NCI-H1105 (cell line): ENCODE measurements at places on chromosomes 1 and 21.

DNA sequence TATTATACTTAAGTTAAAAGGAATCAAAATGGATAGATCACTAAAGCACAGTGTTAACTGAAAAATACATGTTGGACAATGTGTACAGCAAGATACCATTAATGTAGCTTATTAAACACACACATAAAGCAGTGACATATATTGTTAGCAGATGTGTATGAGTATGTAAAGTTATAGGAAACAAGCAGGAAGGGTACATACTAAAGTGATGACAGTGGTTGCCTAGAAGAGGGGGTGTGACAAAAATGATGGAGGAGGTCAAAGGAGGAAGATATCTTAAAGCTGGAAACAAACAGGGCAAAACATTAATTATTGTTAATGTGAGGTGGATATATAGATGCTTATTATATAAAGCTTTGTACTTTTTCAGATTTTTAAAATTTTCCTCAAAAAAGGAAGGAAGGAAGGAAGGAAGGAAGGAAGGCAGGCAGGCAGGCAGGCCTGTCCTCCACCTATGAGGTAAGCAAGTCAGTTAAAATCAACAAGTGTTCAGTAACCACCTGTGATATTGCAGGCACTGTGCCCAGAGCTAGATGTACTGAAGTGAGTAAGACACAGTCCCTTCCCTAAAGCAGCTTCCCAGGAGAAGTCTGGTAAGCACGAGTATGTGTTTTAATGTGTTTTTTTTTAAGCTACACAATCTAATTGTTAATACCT, 252.9 kb upstream of the NR5A2 start:
- peak; percentile 5 for DNase-seq

GRCh38 chr1:55065648-55066047, 26.3 kb downstream of the PCSK9 start:
- no peak for DNase-seq

DNA sequence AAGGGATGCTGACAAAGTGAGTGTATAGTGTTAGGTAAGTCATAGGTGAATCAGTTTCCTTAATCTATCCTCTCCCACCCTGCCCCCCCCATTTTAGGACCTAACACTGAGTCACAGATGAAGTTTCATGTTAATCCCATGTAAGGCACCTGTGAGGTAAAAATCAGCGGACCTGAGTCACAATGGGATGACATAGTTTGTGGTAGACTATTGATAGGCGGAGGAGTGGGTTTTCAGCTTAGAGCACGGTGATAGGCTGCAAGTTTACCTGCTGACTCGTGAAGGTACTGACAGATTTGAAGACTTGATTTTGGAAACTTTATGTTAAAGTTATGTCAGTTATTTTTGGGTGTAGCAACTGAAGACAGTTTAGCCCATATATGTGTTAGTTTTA, 1.7 kb downstream of the TOR1AIP1 start:
- DNase-seq = peak; percentile 7

DNA sequence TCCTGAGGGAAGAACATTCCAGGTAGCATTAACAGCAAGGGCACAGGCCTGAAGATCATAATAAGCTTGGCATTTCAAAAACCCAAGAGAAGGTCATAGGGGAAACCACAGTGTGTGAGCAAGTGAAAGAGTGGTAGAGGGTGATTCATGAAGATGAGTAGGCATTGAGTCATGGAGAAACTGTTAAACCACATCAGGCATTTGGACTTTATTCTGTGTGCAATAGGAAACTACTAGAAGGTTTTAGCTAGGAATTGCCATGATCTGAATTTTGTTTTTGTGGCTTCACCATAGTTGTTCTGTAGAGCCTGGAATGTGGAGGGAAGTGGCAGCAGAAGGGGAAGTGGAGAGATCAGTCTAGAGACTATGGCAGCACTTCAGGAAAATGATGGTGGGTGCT, 359.0 kb upstream of the PTBP2 start:
- DNase-seq = no peak

DNA sequence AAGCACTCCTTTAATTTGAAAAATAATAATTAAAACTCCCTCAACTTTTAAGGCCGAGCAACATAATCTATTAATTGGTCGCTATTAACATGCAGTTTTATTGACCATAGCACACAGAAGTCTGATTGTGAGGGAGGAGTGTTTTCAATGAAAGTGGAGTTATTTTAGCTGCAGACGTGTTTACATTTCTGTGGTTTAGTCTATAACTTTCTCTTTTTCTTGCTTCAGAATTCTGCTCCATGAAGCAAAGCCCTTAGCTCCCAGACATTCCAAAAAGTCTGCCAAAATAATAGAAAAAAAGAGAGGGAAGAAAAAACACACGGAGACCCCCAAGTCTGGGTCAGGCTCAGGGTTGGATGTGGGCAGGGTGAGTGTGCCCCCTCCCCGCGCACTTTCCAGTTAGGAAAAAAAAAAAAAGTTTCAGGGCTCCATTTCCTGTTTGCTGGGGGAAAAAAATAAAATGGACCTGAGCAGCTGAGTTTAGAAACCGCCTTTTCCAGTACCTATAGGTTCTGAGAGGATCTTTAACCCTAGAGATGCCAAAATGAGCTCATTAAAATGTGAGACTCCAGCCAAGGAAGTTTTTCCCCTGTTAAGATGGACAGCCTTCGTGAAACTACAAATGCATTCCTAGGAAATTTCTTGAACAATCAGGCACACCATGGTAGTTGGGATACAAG, 143.7 kb upstream of the ETS2 start:
- DNase-seq = no peak

GRCh38 chr1:189662190-189662589, 815.5 kb downstream of the BRINP3 start:
- DNase-seq = no peak

DNA sequence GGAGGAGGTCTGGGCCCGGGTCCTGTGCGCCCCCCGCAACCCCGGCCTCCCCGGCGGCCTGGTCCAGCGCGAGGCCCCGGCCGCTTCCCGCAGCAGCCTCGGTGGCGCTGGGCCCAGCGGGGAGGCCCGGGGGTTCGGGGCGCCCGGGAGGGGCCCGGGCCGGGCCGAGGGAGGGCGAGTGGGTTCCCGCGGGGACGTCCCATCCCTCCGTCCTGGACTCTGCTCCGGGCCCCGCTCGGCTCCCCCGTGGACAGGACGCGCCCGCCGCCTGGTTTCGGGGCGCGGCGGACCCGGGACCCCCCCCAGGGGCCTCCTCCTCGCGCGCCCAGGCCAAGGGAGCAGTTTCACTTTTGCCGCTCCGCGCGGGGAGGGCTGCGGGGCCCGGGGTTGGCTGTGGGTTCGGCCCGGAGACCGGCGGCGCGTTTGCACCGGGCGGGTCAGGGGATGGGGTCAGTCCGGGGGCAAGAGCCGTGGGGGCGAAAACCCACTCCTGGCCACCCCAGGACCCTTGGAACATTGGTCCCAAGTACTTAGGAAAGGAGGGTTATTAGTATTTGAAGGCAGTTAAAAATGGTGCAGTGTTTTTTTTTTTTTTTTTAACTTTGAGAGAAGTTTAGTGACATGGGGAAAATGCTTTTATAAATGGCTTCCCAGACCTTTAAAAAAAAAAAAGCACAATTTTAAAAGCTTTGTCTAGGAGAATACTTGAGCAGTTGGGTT, 677 bp downstream of the AGPAT3 start:
- no peak for DNase-seq

- DNase-seq = no peak
Observed at GRCh38 chr1:86845514-86845913, 68.4 kb downstream of the SELENOF start.

DNA sequence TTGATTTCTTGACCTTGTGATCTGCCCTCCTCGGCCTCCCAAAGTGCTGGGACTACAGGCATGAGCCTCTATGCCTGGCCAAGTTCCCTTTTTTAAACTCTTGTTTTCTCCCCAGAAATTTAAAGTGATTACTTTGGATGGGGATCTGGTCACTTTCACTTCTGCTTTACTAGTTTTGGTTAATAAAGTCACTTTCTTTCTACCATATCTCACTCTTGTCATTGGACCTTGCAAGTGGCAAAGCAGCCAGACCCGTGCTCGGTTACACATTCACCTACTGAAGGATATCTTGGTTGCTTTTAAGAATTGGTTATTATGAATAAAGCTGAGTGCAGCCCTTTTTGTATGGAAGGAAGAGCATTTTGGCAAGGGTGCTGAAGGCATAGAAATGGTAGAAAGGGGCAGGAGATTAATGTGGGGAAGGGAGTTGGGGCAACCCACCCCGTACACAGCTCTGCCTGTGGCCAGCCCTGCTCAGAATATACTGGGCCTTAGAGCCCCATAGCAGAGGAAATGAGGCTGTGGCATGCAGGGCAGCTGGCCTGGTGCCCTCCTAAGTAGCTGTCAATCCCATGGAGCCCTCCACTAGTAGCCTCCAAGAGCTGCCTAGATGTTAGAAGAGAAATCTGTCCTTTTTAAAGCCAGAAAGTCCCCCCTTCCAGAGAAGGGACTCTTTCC, 40.7 kb downstream of the CD2 start:
- DNase-seq = no peak

- DNase-seq = no peak
Observed at GRCh38 chr21:21007606-21008005, 9.4 kb downstream of the NCAM2 start.

DNA sequence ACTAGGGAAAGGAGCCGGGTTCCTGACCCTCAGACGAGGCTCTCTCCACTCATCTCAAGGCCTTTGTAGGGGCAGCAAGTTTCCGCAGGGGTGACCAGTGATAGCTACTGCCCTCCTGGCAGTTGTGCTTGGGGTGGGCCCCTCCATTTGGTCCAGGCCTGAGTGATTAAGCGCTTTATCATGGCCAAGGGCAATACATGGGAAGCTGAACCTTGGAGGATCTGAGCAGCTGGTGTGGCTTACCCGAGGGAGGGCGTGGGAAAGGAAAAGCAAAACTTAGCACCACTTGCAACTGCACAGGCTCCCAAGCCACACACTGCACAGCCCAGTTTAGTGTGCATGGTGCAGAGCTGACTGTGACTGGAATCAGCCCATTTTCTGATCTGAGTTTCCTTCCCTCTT, 47.8 kb downstream of the GADD45A start:
- DNase-seq = no peak

- DNase-seq = no peak
Observed at GRCh38 chr1:61869691-61870109, 127.4 kb downstream of the PATJ start.

DNA sequence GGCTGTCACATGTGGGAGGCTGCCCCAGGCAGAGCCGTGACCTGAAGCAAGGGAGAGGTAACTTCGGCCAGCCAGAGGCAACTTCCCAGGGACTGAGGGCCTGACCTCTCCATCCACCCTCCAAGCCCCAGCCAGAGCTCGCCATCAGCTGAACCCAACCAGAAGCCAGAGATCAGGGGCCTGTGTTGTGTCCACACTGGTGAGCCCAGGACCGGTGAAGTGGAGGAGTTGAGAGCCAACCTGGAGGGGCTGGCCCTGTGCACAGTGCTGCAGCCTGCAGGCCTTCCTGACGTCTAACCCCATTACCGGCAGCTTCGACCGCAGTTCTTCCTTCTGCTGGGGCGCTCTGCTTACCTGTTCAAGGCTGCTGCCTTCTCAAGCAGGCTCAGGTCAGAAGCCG, 19.6 kb upstream of the PDE9A start:
- no peak for DNase-seq

DNA sequence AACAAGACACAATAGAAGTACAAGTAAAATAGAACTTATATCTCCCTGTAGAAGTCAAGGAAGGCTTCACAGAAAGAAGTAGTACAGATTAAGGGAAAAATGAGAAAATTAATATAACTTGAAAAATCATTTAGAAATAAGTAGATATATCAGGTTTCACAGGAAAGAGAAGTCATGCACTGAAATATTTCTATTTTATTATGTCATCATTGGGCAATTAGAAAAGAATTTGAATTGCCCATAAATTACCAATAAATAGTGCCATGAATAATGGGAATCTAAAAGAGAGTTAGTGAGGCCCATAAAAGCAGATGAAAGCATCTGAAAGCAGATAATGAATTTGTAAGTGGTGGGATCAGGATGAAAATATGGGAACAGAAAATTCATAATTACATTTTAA, 1597.8 kb downstream of the PLA2G4A start:
- no peak for DNase-seq

- DNase-seq = no peak
Observed at GRCh38 chr1:213723187-213723586, 264.6 kb upstream of the PROX1 start.

- no peak for DNase-seq
Observed at GRCh38 chr1:181969902-181970301, 91.6 kb downstream of the ZNF648 start.

DNA sequence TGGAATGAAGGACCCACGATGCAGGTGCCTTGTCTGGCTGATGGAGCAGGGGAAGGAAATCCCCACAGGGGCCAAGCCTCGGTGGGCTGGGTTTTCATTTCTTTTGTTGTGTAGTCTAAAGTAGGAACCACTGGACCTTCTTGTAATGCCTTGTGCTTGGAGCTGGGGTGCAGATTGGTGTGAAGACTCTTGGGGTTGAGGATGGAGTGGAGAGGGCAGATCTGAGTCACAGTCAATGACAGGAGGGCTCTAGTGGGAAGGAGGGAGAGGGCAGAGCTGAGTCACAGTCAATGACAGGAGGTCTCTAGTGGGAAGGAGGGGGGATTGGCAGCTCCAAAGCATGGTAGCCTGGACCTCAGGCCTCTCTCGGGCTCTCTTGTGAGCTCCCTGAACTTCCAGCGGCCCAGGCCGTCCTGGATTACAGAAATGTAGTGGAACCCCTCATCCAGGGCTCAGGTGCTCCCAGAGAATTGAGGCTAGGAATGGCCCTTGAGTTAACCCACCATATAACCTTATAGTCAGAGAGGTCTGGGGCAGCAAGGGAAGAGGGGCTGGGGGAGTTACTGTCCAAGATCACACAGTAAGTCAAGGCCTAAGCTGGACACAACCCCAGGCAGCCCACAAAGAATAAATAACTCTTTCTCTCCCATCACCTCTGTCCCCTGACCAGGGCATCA, 313.8 kb downstream of the MATN1 start:
- no peak for DNase-seq

GRCh38 chr1:89546082-89546889, 21.7 kb downstream of the LRRC8B start:
- no peak for DNase-seq

GRCh38 chr21:42214081-42214750, 4.7 kb upstream of the ABCG1 start:
- DNase-seq = no peak

DNA sequence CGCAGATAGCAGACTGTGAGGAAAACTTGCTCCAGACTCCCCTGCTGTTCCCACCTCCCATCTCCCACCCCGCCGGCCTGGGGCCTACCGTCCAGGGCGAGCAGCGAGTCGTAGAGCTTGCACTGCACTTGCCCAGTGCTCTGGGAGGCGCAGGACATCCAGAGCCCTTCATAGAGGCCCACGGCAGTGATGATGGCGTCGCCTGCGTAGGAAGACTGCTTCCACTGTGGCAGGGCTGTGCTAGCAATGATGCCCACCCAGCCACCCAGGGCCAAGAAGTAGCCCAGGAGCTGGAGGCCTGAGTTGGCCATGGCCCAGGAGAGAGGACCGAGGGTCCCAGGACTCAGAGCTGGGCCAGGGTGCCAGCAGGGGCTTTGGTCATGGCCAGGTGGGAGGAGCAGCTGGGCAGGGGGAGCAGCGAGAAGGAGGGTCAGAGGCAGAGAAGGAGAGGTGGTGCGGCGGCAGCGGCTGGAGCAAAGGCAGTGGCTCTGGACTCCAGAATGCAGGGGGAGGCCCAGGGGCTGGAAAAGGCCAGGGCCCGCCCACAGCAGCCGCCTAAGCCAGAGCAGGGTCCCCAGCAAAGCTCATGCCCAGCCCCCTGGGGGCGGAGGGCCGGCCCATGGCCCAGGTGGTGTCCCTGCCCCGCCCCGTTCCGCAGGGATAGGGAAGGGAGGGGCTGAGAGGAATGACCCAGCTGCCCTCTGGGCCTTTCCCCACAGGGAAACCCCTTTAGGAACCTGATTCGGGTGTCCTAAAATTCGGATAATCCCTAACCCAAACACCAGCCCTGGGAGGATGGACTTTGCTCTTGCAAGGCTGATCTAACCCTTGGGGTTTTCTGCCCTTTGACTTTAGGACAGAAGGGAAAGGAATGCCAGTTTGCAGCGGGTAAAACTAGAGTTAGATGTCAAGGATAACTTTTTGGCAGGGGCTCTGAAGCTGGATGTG, at the start of gene CLDN19:
CLDN19 (minus strand) TSS at position 484 of the 948 bp plus-strand sequence; CDS start at position 311, 173 bp downstream.
- DNase-seq = no peak
